ENCODE measurements at places on chromosomes 11 and 22. TPM values are rescaled to one million over a fixed set of nuclear protein-coding genes. Genes with fewer than 3 reads are reported as not detected.

The FUT4 gene
- total RNA-seq = 0.23 TPM

DNA sequence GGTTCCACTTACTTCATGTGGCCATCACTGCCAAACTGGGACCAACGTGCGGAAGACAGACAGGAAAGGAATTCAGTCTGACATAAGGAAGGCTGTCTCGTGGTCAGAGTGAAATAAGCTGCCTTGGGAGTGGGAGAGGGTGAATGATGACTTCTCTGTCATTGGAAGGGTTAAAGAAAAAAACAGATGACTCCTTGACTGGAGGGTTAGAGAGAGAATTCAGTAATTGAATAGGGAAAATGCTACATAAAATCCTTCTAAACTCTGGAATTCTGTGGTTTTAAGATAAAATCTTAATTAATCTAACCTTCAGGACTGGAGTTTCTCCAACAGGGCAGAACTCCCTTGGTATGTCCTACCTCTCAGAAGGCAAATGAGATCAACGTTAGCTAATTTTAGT is 33.8 kb downstream of the RAB30 start:
- no peak for DNase-seq
- H3K36me3 ChIP-seq = no peaks in the 10 kb centered on the region
- peaks cover 23% of the 10 kb centered on the region for H3K4me1 ChIP-seq
- H3K27me3 ChIP-seq = no peaks in the 10 kb centered on the region

The PHLDA2 gene
- total RNA-seq = 118 TPM

The PRAME gene
- total RNA-seq = not detected

DNA sequence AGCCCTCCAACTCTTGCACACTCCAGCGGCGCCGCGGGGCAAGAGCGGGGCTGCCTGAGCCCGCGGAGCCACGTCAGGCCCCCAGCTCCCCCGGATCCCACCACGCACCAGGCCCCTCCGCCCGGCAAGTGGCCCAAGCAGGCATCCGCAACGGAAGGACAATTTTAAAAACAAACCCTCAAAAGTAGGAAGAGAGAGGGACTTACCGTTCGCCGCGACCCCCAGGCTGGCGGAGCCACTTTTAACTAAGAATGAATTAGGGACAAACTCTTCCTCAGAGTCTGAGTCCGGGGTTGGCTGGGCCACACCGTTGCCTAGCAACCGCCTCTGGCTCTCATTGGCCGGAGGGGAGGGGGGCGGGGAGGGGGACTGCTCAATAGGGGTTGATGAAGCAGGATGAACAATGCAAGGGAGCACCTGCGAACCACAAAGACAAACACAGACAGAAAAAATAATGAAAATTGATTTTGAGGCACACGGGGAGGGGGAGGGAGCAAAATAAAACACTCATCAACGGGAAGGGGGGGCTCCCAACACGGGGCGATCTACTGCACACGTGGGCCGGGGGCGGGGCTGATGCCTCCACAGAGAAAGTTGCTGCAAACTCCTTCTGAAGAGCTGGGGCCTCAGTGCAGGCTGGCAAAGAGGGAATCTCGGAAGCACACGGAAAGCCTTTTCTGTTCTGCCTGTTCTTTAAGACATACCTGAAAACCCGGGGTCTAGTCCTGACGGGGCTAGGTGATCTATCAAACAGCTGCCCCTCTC is 387.5 kb upstream of the NARS2 start:
- H3K4me3 ChIP-seq = no peak overlapping the region
- H3K27ac ChIP-seq = no peak overlapping the region
- DNase-seq = no peak
- no peaks in the 10 kb centered on the region for H3K4me1 ChIP-seq
- no peaks in the 10 kb centered on the region for H3K27me3 ChIP-seq

DNA sequence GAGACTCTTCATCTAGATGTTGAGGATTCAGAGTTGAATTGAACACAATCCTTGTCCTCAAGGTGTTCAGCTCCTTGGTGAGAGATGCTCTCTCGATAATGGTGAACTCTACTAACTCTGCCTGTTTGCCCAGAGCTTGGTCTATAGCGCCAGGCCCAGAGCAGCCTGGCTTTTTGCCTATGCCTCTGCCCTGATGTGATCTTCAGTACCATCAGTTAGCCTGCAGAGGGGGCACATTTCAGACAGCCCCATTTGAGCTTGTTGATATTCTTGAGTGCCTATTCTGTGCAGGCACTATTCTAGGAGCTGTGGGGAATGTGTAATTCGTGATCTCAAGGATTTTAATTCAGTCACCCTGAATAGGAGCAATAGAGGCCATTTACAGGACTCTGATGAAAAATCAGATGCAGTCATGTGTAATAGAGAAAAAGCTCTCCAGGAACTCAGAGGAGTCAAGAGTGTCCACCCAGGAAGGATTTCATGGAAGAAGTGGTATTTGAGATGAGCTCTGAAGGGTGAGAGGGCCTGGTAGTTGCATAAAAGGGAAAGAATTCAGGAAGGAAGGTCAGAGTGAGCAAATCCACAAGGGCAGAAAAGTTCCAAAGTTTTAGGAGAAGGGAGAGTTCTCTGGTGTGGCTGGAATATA is 19.3 kb downstream of the GTPBP1 start:
- no peaks in the 10 kb centered on the region for H3K27me3 ChIP-seq
- no peaks in the 10 kb centered on the region for H3K4me1 ChIP-seq
- H3K36me3 ChIP-seq = peaks cover 83% of the 10 kb centered on the region
- no peak overlapping the region for H3K27ac ChIP-seq
- H3K4me3 ChIP-seq = no peak overlapping the region

GRCh38 chr11:112780351-112781087 is 180.7 kb upstream of the NCAM1 start:
- peak; percentile 36 for DNase-seq
- no peak overlapping the region for H3K27ac ChIP-seq
- peaks cover 39% of the 10 kb centered on the region for H3K27me3 ChIP-seq
- peaks cover 4% of the 10 kb centered on the region for H3K4me1 ChIP-seq
- H3K36me3 ChIP-seq = no peaks in the 10 kb centered on the region

DNA sequence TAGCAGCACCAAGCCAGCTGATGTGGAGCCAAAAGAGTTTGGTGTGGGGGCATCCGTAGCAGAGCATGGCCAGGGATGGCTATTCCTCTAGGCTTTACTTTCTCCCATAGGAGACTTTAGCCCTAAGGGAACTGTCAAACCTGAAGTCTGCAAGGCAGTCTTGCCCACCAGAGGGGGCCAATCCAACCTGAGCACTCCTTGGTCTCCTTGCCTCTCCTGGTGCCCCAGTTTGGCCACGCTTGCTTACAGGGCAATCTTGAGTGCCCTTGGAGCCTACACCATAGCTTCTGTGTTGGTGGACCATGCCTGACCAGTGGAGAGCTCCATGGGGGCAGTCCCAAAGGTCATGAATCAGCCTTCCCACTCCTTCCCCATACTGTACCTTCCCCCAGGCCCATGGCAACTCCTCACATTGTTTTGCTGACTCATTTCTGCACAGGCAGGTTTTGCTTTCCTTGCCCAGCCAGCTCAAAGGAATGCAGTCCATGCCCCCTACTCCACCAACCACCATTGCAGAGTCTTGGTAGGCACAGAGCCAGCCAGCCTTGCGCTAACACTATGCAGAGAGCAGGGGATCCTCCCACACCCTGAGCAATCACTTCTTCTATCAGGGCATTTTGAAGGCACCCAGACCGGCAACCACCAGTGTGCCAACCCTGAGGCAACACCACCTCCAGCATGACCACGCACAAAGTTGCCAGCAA is 1421.2 kb upstream of the RAG2 start:
- H3K4me1 ChIP-seq = peaks cover 12% of the 10 kb centered on the region
- H3K27me3 ChIP-seq = no peaks in the 10 kb centered on the region
- H3K27ac ChIP-seq = peak overlapping the region; percentile 83
- no peak overlapping the region for H3K4me3 ChIP-seq
- peak; percentile 88 for DNase-seq

The RASD2 gene
- not detected for total RNA-seq

DNA sequence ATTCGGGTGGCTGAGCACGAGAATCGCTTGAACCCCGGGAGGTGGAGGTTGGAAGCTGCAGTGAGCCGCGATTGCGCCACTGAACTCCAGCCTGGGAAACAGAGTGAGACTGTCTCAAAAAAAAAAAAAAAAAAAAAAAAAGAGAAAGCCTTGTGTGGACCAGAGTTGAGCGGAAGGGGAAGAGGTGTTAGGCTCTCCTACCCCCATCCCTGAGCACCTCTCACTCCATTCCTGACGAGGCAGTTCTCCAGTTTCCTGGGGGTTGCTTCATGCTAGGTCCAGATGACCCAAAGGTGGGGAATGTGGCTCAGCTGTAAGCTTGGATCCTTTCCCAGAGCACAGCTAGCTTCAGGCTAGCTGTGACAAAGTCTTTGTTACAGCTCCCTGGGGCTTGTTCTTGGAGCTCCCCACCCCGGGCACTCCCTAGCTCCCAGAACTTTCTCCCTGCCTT is 8.8 kb upstream of the DNAL4 start:
- peaks cover 11% of the 10 kb centered on the region for H3K4me1 ChIP-seq
- H3K27me3 ChIP-seq = peaks cover 14% of the 10 kb centered on the region
- peak overlapping the region; percentile 87 for H3K27ac ChIP-seq
- peak; percentile 98 for DNase-seq

GRCh38 chr11:123051146-123051545 is 10.8 kb downstream of the HSPA8 start:
- peaks cover 24% of the 10 kb centered on the region for H3K36me3 ChIP-seq
- DNase-seq = no peak
- peaks cover 11% of the 10 kb centered on the region for H3K4me1 ChIP-seq
- no peaks in the 10 kb centered on the region for H3K27me3 ChIP-seq

GRCh38 chr22:47042116-47042825 is 279.8 kb downstream of the TBC1D22A start:
- DNase-seq = no peak
- H3K36me3 ChIP-seq = peaks cover 18% of the 10 kb centered on the region
- no peak overlapping the region for H3K4me3 ChIP-seq
- no peaks in the 10 kb centered on the region for H3K27me3 ChIP-seq
- peaks cover 6% of the 10 kb centered on the region for H3K4me1 ChIP-seq

The ALDH3B2 gene
- total RNA-seq = not detected

The HOATZ gene
- not detected for total RNA-seq

- H3K36me3 ChIP-seq = peaks cover 6% of the 10 kb centered on the region
- H3K4me3 ChIP-seq = no peak overlapping the region
- peak; percentile 10 for DNase-seq
- no peaks in the 10 kb centered on the region for H3K27me3 ChIP-seq
- peaks cover 12% of the 10 kb centered on the region for H3K4me1 ChIP-seq
These were observed 311.5 kb downstream of the MN1 start for GRCh38 chr22:27490080-27490479.

DNA sequence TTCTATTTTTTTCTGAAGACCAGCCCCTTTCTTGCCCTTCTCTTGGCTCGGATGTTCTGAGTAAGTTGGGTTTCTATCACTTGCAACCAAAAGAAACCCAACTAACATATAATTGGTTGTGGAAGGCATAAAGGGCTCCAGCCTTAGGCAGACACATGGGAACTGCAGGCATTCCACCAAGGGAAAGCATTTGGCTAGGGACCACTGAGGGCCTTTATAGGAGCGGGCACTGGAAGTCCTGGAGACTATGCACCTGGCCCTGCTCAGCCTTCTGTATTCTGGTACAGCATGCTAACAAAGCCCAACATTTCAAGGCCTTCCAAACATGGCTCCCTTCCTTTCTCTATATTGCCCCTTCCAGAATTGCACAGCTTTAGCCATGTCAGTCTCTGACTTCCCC is 17.6 kb upstream of the LMO1 start:
- no peak for DNase-seq
- H3K36me3 ChIP-seq = no peaks in the 10 kb centered on the region
- H3K27me3 ChIP-seq = no peaks in the 10 kb centered on the region

DNA sequence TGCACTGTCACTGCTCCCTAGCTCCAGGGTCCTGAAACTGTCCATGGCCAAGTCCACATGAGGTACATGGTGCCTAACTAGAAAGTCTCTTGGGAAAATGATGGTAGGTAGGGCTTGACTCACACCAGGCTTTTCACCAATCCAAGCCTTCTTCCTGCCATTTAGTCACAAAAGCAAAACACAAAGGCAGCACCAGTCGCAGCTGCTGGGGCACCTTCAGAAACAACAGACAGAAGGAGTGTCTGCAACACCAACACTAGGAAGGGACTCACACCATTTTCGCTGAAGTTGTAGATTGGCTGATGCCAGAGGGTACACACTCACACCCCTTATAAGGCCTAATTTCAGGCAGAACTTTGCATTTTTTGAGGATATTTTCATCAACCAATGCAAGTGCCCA is 55.7 kb downstream of the SYTL2 start:
- H3K36me3 ChIP-seq = no peaks in the 10 kb centered on the region
- H3K27ac ChIP-seq = no peak overlapping the region
- H3K27me3 ChIP-seq = no peaks in the 10 kb centered on the region
- no peak for DNase-seq
- no peak overlapping the region for H3K4me3 ChIP-seq
- peaks cover 9% of the 10 kb centered on the region for H3K4me1 ChIP-seq

- no peaks in the 10 kb centered on the region for H3K27me3 ChIP-seq
- no peaks in the 10 kb centered on the region for H3K36me3 ChIP-seq
- H3K4me3 ChIP-seq = no peak overlapping the region
- H3K27ac ChIP-seq = peak overlapping the region; percentile 84
- H3K4me1 ChIP-seq = peaks cover 9% of the 10 kb centered on the region
- peak; percentile 97 for DNase-seq
These were observed 25.4 kb upstream of the SMTN start for GRCh38 chr22:31055635-31056159.

The SCUBE2 gene
- 0.93 TPM for total RNA-seq

- no peaks in the 10 kb centered on the region for H3K27me3 ChIP-seq
- no peaks in the 10 kb centered on the region for H3K36me3 ChIP-seq
These were observed 22.7 kb downstream of the OOSP3 start for GRCh38 chr11:59901306-59901705.

GRCh38 chr11:78795621-78796261 is 221.1 kb upstream of the NARS2 start:
- no peaks in the 10 kb centered on the region for H3K36me3 ChIP-seq
- no peaks in the 10 kb centered on the region for H3K27me3 ChIP-seq
- no peak overlapping the region for H3K27ac ChIP-seq
- no peak overlapping the region for H3K4me3 ChIP-seq
- DNase-seq = no peak

DNA sequence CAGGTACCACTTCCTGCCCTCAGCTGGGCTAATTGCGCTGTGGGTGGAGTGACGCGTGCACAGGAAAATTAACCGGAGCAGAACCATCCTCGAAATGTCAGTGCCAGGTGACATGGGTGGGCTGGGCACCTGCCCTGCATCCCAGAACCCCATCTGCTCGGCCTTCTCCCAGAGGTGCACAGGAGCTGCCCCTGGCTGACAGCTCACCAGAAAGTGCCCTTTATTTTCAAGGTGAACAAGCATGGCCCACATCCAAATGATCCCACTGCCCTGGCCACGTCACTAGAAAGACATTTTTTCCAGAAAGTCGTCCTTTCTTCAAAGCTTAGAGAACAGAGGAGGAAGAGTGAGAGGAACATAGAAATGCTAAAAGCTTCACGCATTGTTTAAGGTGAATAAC is 4.1 kb upstream of the ELFN2 start:
- DNase-seq = peak; percentile 37
- no peaks in the 10 kb centered on the region for H3K27me3 ChIP-seq
- peaks cover 24% of the 10 kb centered on the region for H3K4me1 ChIP-seq

- no peak overlapping the region for H3K4me3 ChIP-seq
- no peak overlapping the region for H3K27ac ChIP-seq
- H3K4me1 ChIP-seq = no peaks in the 10 kb centered on the region
- DNase-seq = peak; percentile 16
- H3K36me3 ChIP-seq = no peaks in the 10 kb centered on the region
These were observed 193.3 kb downstream of the TRPC6 start for GRCh38 chr11:101390539-101390938.

Measured in MCF 10A (cell line).